Mesendoderm (in vitro differentiated cells): ENCODE measurements at places on chromosomes 2 and 18.
A peak's percentile ranks its signal among the peaks of the same experiment; 100 is the strongest.

- no peak for DNase-seq
These were observed 33.5 kb downstream of the TPRKB start for GRCh38 chr2:73703675-73704074.

- DNase-seq = peak; percentile 46
These were observed 242.2 kb upstream of the LRRTM1 start for GRCh38 chr2:80546766-80547165.

GRCh38 chr2:111030260-111030891 lies 90.3 kb upstream of the BCL2L11 start:
- no peak for DNase-seq

- DNase-seq = no peak
These were observed 59.9 kb downstream of the RNF152 start for GRCh38 chr18:61832858-61833257.

- DNase-seq = no peak
These were observed 43.0 kb upstream of the ACADL start for GRCh38 chr2:210268281-210268680.

DNA sequence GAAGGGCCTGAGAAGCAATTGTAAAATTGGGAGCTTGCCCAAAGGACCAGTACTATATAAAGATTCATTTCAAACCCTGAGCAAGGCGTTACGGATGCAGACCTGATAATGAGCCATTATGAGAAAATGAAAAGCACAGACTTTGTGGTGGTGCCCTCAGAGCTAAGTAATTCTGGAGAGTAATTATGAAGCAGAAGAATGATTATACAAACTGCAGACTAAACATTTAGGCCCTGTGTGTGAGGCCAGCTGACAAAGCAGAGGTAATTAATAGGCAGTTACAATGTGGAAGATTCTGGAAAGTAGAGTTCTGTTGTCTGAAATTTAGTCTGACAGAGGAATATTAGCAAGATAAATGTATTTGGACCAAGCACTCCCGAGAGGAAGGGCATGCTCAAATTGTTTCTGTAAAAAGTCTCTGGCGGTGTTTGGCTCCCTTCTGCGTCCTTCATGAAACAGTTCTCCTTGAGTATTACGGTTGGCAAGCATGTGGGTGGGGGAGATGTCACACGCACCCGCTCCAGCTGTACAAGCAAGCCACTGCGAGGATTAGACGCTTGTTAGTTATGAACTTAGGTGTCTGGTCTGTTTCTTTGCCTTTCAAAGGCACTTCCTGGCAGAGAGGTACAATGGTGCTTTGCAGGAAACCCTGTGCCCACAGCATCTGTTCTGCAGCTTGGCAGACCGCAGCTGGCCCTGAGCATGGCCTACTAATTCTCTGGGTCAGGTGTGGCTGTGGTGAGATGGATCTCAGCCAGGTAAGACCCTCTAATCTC lies 45.5 kb downstream of the CDC42EP3 start:
- DNase-seq = no peak

GRCh38 chr18:57657542-57657941 lies 35.9 kb upstream of the NARS1 start:
- no peak for DNase-seq

DNA sequence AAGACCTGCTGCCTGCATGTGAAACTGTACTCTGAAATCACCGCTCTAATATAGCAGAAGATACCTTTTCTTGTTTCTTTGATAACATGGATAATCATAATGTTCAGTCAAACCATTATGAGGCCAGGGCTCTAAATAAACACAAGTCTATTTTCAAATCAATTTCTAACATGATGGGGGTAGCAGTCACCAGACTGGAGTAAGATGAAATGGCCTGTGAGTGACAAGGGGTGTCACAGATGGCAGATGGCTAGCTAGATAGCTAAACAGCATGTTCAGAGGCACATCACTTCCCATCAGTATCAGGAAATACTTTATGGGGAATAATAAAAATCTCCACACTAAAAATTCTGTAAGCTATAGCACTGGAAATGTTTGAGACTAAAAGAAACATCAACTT lies 14.0 kb downstream of the MBD2 start:
- no peak for DNase-seq

DNA sequence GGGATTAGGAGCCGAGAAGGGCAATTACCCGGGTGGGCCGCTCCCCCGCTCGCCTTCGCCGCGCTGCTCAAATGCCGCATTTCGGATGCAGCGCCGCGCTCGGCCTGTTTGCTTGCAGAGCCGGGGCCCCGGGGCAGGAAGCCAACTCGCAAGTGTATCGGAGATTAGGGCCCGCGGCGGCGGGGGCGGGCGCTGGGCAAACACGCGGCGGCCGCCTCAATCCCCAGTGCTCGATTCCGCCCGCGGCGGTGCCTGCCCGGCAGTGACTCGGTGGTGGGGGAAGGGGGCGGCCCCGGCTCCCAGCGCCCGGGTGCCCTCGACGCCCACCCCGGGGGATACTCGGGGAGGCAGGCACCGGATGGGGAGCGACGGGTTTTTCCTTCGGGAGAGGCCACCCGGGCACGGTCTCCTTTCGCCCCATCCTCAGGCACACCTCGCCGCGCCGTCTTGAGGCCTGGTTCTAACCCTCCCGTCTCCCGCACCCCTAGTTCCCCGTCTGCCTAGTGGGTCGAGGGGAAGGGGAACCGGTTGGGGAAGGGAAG lies 26.6 kb upstream of the NOTO start:
- DNase-seq = peak; percentile 79

GRCh38 chr2:26850505-26850904 lies 2.6 kb downstream of the DPYSL5 start:
- no peak for DNase-seq

DNA sequence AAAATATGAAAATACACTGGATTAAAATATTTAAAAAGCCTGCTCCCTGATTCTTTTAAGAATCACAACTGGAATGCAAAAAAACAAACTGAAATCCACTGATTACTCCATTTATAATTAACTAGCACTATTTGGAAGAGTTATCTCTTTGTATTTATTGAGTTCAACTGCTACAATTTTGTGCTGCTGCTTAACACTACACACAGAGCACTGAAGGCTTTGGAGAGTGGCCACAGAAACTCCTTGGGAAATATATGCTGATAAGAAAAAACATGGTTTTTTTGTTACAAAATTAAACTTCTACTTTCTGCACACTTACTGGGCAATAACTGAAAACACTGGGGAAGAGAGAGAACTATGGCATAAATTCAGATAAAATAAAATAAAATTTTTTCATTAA lies 19.8 kb upstream of the BZW1 start:
- no peak for DNase-seq

GRCh38 chr2:6564326-6564725 lies 301.4 kb downstream of the CMPK2 start:
- DNase-seq = no peak

GRCh38 chr18:79315596-79315995 lies 80.1 kb upstream of the NFATC1 start:
- DNase-seq = no peak

DNA sequence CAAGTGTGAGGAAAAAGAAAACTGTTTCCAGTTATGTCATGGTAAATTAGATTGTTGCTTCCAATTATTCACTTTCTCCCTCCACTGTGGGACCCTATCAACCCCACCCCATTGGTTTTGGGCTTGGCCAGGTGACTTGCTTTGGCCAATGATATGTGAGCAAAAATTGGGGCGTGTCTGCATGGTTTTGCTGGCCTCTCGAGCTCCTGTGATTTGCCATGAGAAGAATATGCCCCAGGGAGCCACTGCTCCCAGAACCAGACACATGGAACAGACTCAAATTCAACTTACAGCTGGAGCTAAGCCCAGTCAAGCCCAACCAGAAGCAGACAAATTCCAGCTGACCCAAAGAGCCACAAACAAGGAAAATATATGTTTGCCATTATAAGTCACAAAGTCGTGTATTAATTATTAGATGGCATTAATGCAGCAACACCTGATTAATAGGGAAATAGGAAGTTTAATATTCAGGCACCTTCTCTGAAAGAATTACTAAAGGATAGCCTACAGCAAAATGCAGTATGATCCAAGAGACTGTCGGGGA lies 248.9 kb downstream of the ANAPC1 start:
- DNase-seq = no peak

- no peak for DNase-seq
These were observed 122.5 kb downstream of the ARHGAP15 start for GRCh38 chr2:143251681-143252080.

DNA sequence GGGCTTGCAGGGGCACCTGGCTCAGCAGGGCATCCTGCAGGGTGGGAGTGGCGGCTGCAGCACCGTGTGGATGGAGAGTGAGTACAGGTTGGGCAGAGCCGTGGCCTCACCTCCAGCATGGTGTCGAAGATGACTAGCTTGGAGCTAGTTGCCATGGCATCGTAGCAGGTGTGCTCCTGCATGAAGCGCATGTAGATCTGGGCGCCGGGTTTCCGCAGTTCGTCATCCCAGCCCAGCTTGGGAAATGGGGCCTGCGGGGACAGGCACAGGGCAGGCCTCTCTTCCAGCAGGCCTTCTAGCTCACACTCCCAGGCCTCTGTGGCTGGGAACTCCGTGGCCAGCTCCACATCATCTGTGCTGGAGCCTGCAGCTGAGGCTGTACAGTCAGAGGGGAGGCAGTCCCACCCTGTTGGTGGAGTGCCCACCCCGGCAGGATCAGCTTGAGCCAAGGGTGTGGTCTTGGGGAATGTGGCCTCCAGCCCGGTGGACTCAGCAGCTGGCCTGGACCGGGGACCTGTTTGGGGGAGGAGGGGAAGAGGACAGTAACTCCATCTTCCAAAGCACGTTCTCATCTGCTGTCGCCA lies 1.6 kb downstream of the PRKAG3 start:
- DNase-seq = no peak

DNA sequence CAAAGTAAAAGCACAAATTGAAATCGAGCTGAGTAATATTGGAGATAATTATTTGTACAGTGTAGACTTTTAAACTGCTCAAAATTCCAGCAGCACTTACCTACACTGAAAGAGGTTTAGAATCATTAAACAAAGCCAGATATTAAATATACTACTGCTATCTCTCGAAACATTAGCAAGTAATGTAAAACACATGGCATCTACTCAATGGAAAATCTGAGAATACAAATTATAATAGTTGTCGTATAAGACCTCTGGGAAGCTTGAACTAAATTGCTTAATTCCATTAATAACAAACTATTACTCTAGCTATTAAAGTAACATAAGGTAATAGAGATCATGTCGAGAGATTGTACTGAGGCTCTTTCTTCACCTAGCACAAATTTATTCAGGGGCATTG lies 108.9 kb downstream of the KLHL29 start:
- no peak for DNase-seq

DNA sequence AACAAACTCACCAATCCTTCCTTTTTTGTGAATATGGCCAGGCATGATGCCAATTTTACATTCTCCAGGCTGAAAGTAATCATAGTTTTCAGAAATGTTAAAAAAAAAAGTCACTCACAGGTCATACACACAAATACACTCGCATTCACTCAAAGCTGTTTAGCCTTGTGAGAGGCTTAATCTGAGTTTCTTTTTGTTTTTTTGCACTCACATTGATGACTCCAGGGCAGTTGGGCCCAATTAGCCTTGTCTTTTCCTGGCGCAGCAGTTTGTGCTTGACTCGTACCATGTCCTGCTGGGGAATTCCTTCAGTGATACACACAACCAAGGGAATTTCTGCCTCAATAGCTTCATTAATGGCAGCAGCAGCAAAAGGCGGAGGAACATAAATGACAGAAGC lies 18.0 kb downstream of the SUCLG1 start:
- no peak for DNase-seq

DNA sequence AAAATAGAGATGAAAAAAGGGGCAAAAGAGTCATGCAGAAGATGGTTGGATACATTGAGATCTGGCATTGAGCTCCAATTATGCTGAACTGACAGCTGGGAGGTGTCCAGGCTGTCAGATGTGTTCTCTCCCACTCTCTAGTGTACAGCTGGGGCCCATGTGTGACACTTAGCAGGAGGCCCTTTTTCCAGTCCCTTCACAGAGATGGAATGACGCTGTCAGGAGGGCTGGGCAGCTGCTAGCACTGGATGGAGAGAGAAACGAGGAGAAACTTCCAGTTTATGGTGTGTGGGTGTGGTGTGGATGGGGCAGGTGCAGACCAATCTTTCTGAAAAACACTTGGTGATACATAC lies 437.7 kb upstream of the HS6ST1 start:
- no peak for DNase-seq

- no peak for DNase-seq
These were observed 13.5 kb downstream of the ELAC1 start for GRCh38 chr18:50981381-50981780.

DNA sequence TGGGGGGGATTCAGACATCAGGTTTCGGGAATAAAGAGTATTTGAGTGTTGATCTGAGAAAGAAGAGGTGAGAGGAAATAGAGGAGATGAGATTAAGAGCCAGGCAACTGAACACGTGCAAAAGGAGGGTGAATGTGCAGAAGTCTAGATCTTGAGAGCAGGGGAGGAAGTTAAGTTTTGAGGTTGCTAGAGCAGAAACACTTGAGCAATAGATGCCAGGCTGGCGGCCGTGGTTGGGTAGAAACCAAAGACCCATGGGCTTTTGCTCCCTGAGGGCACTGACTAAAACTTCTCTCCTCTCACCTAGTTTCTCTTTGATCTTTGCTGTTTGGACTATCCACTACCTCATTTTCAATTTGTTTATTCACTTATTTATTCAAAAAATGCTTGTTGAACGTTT lies 116.0 kb downstream of the CDC42EP3 start:
- DNase-seq = no peak

DNA sequence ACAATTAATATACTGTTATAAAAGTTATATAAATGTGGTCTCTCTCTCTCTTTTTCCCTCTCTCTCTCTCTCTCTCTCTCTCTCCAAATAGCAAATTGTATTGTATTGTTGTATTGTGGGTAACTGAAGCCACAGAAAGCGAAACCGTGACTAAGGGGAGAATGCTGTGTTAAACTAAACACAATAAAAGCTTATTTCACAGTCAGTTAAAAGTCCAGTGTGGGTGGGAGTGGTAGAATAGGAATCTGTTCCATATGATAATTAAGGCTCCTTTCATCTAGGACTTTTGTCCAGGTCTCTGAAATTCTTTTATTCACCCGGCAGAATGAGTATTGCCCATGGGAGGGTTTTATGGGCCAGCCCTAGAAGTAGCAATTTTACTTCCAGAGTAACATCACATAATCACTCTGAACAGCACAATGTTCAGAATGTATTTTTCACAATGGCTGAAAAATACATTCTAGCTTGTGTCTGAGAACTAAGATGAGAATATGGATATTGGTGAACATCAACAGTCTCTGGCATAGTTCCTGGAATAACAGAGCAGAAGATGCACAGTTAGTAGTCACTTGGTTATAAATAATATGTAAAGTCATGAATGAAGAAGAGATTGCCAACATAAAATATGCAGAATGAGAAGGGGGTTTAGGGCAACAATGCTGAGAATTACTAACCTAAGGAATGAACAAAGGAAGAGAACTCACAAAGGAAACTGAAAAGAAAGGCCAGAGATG lies 399.1 kb downstream of the PLCL1 start:
- DNase-seq = no peak
